ENCODE measurements at places on chromosomes 5 and 9. TPM values are rescaled to one million over a fixed set of nuclear protein-coding genes. Genes with fewer than 3 reads are reported as not detected.

DNA sequence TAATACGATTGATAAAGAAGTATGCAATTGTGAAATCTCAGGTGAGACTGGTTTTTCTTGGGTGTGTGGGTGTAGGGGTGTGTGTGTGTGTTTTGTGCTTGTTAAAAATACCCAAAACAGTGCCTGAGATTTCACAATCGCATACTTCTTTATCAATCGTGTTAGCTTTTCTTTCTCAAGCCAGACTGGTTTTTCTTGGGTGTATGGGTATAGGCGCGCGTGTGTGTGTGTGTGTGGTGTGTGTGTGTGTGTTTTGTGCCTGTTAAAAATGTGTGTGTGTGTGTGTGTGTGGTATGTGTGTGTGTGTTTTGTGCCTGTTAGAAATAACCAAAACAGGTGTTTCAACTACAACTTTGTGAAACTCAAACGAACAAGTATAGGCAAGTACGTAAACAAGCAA, 53.7 kb downstream of the CERT1 start:
- DNase-seq, result no peak

GRCh38 chr9:107999890-108000289, 510.3 kb upstream of the KLF4 start:
- no peak for DNase-seq

- no peak for DNase-seq
These were observed 41.2 kb upstream of the PLPP1 start for GRCh38 chr5:55575815-55576583.

GRCh38 chr9:88809355-88810161, 181.7 kb upstream of the S1PR3 start:
- no peak for DNase-seq

- no peak for DNase-seq
These were observed 245.4 kb downstream of the MLLT3 start for GRCh38 chr9:20376731-20377375.

DNA sequence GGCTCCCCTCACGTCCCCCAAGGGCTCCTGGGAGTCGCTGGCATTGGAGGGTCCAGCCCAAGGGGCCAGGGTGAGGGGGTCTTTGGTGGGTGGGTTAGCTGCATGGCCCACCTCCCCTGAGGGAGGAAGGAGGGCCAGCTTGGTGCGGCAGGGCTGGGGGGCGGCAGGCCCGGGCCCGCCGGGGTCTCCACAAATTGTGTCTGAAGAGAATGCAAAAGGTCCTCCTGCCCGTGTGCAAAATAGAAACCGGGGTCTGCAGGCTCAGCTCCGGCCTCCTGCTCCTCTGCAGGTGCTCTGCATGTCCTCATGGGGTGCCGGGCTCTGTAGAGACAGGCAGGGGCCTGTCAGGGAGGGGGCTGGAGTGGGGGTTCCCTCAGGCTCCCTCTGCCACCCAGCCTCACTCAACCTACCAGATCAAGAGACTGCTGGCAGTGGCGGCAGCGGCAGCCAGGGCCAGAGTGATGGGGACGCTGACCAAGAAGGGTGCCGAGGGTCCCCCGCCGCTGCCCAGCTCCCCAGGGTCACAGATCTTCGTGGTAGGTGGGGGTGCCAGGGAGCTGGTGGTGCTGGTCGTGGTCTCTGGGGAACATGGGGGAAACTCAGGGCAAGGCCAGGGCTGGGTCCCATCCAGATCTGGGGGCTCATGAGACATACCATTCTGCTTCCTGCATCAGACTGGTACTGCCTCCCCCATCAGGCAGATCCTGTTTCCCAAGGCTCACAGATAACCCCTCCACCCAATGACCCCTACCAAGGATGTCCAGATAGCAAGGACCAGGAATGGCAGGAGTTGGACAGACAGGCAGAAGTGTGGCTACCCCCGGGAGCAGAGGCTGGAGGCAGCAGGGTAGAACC, 29.2 kb upstream of the ENHO start:
- DNase-seq, result no peak

DNA sequence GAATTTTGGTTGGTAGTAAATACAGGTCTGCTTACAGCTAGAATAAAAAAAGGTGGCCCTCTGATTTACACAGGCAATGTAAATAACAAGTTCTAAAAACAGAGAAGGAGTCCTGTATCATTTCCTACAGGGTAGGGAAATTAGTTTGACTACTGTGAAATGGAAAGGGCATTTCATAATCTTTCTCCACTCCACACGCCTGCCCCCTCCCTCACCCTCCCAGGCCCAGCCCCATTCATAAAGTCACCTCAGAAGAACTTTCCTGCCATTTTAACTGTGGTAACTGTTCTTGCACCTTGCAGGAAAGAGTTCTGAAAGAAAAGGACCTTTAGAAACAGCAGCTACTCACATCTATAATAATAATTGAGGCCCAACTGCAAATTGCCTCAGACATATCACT, 69.7 kb downstream of the MEF2C start:
- no peak for DNase-seq

DNA sequence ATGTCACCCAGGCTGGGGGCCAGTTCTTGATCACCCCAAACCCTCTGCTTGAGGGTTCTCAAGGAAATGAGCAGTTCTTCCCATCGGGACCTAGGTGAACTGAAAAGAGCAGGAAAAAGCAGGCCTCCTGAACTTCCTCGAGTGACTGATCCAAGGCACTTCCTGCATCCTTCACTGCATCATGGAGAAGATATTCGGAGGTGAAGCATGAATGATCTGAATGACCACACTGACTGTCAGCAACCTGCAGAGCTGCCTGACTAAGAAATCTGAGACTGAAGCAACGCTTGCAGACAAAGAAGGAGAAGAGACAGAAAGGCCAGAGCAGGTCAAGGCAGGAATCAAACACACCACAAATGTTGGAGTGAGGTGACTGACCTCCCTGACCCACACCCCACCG, 420.2 kb downstream of the AGTPBP1 start:
- DNase-seq, result no peak

DNA sequence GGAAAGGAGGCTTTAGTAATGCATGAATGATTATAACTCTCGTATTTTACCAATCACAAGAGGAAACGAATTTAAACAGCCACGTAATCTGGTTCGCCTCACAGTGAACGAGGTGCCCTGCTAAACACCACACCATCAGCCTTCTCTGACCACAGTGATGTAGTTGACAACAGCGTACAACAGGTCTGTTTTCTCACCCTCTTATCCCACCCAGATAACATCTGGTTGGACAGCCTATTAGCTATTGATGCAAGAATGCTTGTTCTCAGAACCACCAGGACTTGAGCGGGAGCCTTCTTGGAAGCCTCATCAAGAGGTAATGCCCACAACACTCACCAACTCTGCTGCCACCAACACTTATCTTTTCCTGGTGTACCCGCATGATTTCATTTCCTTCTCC, 23.3 kb downstream of the SLC1A3 start:
- DNase-seq, result no peak

DNA sequence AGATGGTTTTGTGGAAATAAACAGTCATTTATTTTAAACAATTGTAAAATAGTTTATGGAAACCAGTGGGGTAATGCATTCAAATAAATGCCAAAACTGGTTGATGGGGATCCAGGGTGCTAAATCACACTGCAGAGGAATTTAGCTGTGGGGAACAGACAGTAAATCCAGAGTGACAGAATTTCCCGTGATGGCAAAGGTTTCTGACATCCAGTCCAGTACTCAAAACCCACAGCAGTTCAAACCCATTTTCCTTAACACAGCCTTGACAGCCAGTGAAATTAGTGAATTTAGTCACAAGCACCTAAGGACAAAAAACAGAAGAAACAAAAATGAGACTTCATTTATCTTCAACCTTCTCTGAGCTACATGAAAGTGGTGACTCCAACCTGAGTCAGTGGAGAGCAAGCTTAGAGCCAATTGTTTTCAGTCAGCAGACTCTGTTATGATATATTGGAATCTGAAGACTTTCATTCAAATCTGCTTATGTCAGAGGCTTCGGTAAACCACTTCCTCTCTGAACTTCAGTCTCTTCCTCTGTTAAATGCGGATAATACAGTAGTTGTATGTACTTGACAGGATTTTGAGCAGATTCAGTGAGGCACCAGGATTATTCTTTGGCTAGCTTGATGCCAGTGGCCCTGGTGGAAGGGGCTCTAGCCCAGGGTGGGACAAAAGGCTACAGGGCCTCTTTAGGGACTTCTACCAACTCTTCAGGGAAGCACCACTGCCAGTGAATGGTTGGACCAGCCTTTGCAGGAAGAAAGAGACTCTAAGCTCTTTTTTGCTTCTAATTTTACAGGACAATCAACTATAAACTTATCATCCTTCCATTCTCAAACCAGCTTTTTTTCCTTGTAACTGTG, 185.3 kb downstream of the MAPKAP1 start:
- DNase-seq, result peak; percentile 79

DNA sequence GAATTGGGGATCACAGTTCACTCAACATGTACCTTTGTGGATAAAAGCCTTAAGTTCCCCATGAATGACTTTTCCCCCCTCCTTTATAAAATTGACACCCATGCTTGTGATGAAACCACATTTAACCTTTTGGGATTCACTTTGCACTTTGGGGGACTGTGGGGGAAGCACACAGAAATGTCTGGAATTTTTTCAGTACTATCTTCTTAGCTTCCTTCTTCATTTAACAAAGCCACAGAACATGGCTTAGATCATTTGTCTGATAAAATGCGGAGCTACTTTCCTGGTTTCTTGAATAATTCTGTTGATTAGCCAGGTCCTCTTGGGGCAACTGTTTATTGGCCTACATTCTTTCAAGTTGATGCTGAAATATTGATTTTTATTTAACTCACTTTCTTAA, 29.9 kb downstream of the TNFSF15 start:
- DNase-seq, result no peak

DNA sequence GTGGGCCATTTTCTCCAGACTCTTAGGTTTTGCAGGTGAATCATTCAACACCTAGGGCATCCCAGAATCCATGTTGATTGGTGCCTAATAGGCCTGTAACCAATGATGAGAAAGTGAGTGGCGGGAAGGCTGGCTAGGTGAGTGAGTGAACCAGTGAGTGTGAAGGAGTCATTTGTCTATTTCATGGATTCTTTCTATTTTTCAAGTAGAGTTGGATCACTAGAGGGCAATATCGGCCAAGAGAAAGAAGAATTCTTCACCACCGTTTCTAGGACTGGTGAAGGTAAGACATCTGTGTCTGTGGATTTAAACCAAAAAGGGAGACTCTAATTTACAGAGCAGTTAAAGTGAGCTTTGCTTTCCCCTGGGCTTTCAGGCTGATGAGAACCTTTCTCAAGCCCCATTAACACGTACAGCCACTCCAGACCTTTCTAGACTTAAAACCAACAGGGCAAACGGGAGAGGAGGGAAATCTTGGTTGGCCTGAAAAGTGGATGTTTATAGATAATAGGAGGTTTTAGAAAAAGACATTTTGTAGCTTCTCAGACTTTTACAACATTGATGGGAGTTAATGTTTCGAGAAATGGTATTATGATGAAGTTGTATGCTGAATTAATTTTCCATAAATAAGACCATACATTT, 114.3 kb upstream of the IL12B start:
- DNase-seq, result no peak

GRCh38 chr5:31537851-31538250, 5.8 kb downstream of the C5orf22 start:
- no peak for DNase-seq

DNA sequence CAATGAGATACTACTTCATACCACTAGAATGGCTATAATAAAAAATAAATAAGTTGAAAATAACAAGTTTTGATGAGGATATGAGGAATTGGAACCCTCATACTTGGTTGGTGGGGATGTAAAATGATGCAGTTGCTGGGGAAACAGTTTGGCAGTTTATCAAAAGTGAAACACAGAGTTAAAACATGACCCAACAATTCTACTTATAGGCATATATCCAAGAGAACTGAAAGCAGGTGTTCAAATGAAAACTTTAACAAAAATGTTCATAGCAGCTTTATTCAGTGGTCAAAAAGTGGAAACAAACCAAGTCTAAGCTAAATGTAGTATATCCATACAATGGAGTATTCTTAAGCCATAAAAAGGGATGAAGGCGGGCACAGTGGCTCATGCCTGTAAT, 13.1 kb upstream of the LHFPL2 start:
- no peak for DNase-seq

GRCh38 chr5:155564541-155564940, 551.0 kb downstream of the KIF4B start:
- DNase-seq, result no peak

DNA sequence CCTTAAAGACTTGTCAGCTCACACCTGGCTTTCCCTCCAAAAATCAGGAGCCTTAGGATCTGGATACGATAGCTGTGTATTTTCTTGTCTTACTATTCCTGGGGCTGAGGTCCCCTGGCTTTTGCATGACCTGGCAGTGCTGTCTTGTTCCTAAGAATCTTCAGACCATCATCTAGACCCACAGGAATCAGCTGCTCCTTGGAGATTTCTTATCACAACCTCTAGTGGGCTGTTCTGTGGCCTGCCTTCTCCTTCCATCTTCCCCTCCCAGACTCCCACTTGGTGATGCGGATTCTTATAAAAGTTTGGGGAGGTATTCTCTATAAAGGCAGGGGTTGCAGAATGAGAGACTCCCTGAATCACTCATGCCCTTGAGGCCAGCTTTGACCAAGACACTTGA, 21.4 kb downstream of the LCP2 start:
- no peak for DNase-seq

DNA sequence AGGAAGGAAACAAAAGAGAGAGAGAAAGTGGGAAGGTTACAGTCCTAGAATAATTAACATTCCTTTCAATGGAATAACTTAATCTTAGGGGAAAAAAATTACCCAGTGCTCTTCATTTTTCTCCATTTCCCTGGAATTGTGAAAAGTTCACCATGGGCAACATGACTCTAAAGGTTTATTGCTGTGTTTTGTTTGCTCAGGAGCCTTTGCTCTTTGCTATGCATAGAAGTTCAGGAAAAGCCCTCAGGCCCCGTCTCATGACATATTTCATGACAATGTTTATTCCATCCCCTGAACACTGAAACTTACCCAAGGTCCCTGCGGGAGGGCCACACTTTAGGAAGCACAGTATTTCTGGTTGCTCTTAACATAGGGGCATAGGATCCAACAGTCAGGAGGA, 9.8 kb upstream of the CTSL start:
- no peak for DNase-seq

DNA sequence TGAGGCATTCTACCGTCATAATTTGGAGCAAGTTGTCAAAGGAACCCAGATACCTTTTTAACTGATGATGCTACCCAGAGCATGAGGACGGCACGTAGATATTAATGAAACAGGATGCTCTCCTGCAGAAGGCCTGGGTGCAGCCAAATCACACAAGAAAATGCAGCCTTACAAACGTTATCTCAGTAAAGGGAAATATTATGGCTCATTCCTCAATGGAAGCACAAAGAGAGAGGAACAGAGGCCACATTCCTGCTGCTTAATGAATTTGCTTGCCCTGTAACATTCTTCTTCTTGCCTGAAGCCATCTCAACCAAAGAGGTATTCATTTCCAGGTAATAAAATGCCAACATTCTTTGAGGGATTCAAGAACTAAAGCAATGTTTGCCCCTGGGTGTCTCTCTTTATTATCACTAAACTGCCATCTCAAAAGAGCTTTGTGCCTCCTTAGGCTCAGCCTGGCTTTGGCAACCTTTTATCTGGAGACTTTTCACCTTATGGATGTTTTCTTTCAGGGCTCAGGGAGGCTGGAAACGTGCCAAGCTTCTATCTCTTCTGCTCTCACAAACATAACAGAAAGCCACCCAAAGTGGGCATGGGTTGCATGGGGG, 92.9 kb downstream of the TNC start:
- no peak for DNase-seq

PCA3 gene
- not detected for total RNA-seq

CDH12 gene
- total RNA-seq, result not detected

SPINK6 gene
- not detected for total RNA-seq

HTR4 gene
- not detected for total RNA-seq

Measured in glomerular endothelial cell (primary cell).